GM04504 (cell line): ENCODE measurements at places on chromosomes 2 and 18.

GRCh38 chr2:191607096-191607495, 70.8 kb upstream of the NABP1 start:
- DNase-seq: no peak

- DNase-seq: peak; percentile 64
Observed at GRCh38 chr2:43269706-43270105, 43.3 kb upstream of the ZFP36L2 start.

- DNase-seq: no peak
Observed at GRCh38 chr2:44736270-44736942, 205.1 kb upstream of the SIX3 start.

DNA sequence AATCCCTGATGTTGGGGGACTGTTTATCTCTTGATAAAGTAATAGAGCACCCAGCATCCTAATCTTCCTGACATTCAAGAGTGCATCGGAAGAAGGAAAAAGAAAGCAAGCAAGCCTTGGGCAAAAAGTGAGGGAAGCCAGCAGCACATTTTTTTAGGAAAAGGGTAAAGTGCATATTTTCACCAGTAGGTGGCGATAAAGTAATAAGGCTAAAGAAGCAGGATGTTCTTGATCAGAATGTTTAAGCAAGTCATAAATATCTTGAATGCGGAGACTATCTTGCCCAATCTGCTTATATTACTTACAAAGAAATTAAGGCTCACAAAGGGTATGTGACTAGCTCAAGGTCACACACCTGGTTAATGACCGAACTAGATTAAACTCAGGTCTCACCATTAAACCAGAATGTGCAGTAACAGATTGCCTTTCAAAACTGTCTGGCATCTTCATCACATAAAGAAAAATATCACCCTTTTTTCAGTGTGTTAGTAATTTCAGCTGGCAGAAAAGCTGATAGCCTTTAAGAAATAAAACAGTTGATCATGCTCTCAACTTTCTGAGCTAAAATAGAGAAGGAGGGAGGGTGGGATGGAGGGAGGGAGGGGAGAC, 83.8 kb downstream of the VIT start:
- peak; percentile 36 for DNase-seq

- no peak for DNase-seq
Observed at GRCh38 chr2:181198183-181198864, 217.9 kb downstream of the UBE2E3 start.

- DNase-seq: no peak
Observed at GRCh38 chr2:190214426-190215194, 105.0 kb downstream of the HIBCH start.

DNA sequence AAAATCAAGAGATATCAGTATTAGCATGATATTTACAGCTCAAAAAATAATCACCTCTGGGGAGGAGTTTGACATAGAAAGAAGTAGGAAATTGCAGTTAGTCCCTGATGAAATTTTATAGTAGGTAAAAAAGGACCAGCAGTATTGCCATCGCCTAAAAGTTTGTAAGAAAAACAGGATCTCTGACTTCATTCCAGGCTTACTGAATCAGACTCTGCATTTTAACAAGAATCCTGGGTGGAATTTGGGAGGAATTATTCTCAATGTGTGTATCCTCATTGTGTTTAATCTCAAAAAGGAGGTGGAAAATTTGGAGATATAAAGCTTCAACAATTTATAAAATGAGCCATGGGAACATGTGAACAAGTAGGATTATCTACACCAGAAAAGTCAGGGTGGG, 31.2 kb upstream of the STAT1 start:
- no peak for DNase-seq
